ENCODE measurements at places on chromosomes 4 and X. TPM values are rescaled to one million over a fixed set of nuclear protein-coding genes. Genes with fewer than 3 reads are reported as not detected.

Gene VCX3A
- total RNA-seq = not detected

Gene HTR2C
- total RNA-seq = not detected

Gene DCLK2
- total RNA-seq = 4.6 TPM

Gene KCNE5
- under 0.01 TPM for total RNA-seq

Gene RBM10
- total RNA-seq = 67.3 TPM

Gene SLC49A3
- total RNA-seq = 8.5 TPM

Gene CXCL11
- 3.9 TPM for total RNA-seq

Gene SPANXN3
- total RNA-seq = not detected

Gene PDZD4
- 0.33 TPM for total RNA-seq

Gene GIMD1
- not detected for total RNA-seq

Gene TGIF2LX
- not detected for total RNA-seq

Gene PPP1R3F
- total RNA-seq = 2.1 TPM

Gene TMEM154
- 5.6 TPM for total RNA-seq

Gene ITGB1BP2
- 2.7 TPM for total RNA-seq

Gene ASB5
- total RNA-seq = not detected

Gene RAP2C
- 24.0 TPM for total RNA-seq

Gene CCDC158
- total RNA-seq = not detected

Gene SOD3
- total RNA-seq = not detected

Gene EVC2
- total RNA-seq = 6.2 TPM

Gene CPLX1
- total RNA-seq = 0.33 TPM

Gene CXCL6
- total RNA-seq = 0.10 TPM

Gene MMRN1
- total RNA-seq = 1,432 TPM

Data from vein endothelial cell (primary cell).